Activated CD4-positive, alpha-beta T cell treated with anti-CD3 and anti-CD28 coated beads, Interleukin-2, amount 10 ng/mL, durations not matched to agents 7 days and 5 days (primary cell): ENCODE measurements at places on chromosomes 4 and X. TPM values are rescaled to one million over a fixed set of nuclear protein-coding genes. Genes with fewer than 3 reads are reported as not detected.

GPAT3 gene
- total RNA-seq = 4.1 TPM

SSX4 gene
- not detected for total RNA-seq

GRCh38 chr4:122718281-122718680 is 14.2 kb upstream of the BBS12 start:
- no peak for DNase-seq

DNA sequence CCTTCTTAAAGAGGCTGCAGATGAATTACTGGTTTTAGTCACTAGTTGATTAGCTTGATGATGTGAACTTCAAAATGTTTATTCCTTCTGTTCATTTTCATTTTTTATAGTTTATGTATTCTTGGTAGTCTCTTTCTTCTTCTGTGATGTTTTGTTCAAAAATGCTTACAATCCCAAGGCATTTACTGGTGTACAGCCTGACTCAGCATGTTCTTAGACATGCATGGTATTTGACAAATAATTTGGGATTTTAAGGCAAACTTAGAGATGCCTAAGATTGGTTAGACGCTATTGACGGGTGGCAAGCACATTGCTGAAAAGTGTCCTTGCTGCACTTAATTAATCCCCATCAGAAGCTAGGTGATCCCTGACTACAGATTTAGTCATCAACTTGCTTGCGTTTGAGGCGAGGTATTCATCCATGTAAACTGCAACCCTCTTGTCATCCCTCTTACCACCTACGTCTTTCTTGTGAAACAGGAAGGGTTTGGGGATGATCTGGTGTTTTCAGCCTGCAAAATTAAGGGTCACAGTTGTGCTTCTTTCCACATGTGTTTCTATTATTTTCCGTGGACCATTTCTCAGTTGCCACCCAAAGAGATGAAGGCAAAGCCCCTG is 331.8 kb downstream of the DKK2 start:
- DNase-seq = no peak

TCEAL5 gene
- total RNA-seq = not detected

DNA sequence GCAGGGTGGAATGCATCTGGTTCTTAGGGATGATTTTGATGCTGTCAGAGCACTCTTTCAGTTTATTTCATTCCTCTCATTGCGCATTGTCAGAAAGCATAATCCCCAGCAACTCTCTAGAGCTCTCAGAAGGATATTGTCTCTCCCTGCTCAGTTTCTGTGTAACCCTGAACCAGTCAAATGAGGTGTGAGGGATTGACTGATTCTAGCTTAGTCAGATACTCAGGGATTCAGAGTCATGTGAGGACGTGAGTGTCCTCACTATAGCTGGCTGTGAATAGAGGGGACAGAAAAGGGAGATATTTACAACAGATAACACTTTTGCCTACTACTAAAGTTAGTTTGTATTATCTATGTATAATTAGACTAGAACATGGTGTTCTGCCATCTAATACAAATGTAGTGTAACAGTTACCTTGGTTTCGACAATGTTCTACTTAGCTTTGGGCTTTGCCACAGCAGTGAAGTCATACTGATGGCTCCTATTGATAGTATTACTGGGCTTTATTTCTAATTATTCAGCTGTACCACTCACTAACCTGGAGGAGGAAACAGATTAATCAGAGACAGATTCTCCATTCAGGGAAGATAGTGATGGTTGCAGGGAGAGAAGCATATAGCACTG is 19.5 kb downstream of the AP1AR start:
- no peak for DNase-seq

GRCh38 chr4:102527695-102528283 is 26.6 kb downstream of the NFKB1 start:
- peak; percentile 30 for DNase-seq

DNA sequence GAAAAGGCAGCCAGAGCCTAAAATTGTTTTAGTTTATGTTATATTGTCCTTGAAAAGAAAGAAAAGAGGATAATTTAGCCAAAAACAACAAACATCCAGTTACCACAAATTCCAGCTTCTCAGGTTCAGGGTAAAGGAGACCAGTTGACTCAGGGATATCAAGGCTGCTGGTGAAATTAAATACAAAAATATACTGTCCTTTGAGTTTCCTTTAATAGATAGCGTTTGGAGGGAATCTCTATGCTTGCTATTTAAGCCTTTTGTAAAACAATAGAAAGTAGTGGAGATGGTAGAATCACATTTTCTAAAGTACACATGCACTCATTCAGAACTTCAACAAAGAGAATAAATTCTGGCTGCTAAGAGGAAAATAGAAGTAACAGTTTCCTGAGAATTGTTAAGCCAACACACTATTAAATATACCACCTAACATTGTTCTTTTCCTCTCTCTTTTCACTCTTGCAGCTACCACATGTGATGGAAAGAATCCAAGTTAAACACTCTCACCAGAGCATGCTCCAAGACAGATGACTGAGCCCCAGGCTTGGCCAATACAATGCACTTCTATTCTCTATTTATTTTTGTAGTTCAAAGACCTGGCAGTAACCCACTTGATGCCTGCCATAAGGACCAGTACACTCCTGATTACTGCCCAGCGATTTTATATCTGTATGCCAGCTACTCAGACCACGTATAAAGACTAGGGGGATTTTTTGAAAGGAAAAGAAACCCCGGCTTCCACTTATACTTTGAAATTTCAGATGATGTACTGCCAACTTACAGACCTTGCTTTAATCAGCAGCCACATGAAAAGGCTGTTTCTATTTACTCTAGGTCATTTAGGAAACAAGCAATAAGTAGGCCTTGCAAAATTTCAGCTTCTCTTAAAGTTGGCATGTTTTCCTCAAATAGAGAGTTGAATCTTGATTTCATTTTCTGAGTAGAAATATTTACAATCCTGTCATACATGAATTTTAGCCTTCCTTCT is 756.9 kb downstream of the FAT4 start:
- no peak for DNase-seq

- no peak for DNase-seq
Observed at GRCh38 chr4:15291122-15291521, 136.7 kb upstream of the C1QTNF7 start.

- no peak for DNase-seq
Observed at GRCh38 chr4:83197555-83198235, 83.2 kb upstream of the PLAC8 start.
